ENCODE measurements at places on chromosomes 6 and 20.

DNA sequence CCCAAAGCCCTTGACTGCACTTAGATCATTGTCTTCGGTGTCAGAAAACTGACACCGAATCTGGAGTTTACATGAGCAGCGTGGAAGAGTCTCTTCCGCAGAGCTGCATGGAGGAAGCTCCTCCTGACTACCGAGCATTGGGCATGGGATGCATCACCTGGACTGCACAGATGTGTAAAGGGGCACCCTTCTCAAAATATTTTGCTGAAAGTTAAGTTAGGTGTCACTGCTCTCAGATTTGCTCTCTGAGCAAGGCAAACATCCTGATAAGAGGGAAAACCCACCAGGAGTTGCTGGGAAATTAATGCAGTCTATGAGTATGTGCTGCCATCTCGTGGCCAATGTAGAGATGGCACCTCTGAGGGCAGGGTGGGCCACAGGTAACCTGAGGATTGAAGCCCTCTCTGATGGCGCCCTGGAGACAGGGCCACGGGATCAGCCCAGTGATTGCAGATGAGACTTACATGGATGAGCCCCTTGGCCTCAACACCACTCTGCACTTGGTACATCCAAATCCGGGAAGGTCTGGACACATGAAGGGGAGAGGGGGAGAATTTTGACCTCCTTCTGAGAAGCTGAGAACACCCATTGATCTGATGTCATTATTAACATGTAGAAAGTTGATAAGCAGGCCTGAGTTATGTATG is 129.9 kb downstream of the LPA start:
- H3K4me3 ChIP-seq, result peak overlapping the region; percentile 56
- no peaks in the 10 kb centered on the region for H3K27me3 ChIP-seq
- peak; percentile 42 for DNase-seq

DNA sequence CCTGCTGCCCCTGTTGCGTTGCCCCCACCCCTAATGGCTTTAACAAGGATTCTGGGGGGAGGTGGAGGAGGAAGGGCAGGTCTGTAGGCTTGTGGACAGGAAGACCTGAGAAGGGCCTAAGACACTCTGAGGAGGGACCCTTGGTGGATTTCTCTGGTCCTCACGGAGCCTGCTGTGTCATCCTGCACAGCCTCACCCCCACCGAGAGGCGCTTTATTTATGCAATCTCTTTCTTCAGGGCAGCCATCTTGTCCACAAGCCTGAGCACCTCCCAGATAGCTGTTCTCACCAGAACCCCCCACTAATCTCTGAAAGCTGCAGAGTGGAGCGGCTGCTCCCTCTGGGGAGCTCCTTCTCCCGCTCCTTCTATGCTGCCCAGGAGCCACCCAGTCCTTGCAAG is 59.3 kb upstream of the MLN start:
- peaks cover 26% of the 10 kb centered on the region for H3K4me1 ChIP-seq
- no peak overlapping the region for H3K27ac ChIP-seq
- no peak overlapping the region for H3K4me3 ChIP-seq

- H3K27me3 ChIP-seq, result no peaks in the 10 kb centered on the region
- H3K4me3 ChIP-seq, result no peak overlapping the region
- no peaks in the 10 kb centered on the region for H3K36me3 ChIP-seq
- H3K27ac ChIP-seq, result no peak overlapping the region
- DNase-seq, result no peak
Measured at GRCh38 chr6:19943042-19943441, 105.9 kb downstream of the ID4 start.

GRCh38 chr6:145818796-145819195 is 4.2 kb upstream of the FBXO30 start:
- DNase-seq, result no peak
- no peak overlapping the region for H3K27ac ChIP-seq
- H3K36me3 ChIP-seq, result no peaks in the 10 kb centered on the region
- H3K4me1 ChIP-seq, result peaks cover 18% of the 10 kb centered on the region

- no peak overlapping the region for H3K4me3 ChIP-seq
- no peaks in the 10 kb centered on the region for H3K36me3 ChIP-seq
- no peaks in the 10 kb centered on the region for H3K27me3 ChIP-seq
- no peak for DNase-seq
- H3K4me1 ChIP-seq, result no peaks in the 10 kb centered on the region
Measured at GRCh38 chr20:29750268-29750899, 1507.1 kb upstream of the DEFB115 start.
